EH (cell line): ENCODE measurements at places on chromosomes 5 and 9.
A peak's percentile ranks its signal among the peaks of the same experiment; 100 is the strongest.

- peak; percentile 92 for DNase-seq
Observed at GRCh38 chr5:37071901-37072581, 177.1 kb downstream of the CPLANE1 start.

DNA sequence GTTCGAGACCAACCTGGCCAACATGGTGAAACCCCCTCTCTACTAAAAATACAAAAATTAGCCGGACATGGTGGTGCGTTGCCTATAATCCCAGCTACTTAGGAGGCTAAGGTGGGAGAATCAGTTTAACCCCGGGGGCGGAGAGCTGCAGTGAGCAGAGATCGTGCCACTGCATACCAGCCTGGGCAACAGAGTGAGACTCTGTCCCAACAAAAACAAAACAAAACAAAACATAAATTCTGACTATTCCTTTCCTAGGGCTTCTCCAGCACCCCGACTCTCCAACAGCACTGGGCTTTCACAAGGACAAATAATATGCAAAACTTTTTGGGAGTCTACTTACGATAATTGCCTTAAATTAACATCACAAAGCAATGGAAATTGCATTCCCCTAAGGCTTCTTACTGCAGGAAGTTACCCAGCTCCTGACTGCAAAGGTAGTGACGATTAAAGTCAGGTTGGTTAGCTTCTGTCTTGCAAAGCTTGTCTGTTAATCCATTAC lies 15.9 kb upstream of the CDKN2AIPNL start:
- DNase-seq, result no peak

- no peak for DNase-seq
Observed at GRCh38 chr9:71638627-71639026, 129.7 kb downstream of the CEMIP2 start.

DNA sequence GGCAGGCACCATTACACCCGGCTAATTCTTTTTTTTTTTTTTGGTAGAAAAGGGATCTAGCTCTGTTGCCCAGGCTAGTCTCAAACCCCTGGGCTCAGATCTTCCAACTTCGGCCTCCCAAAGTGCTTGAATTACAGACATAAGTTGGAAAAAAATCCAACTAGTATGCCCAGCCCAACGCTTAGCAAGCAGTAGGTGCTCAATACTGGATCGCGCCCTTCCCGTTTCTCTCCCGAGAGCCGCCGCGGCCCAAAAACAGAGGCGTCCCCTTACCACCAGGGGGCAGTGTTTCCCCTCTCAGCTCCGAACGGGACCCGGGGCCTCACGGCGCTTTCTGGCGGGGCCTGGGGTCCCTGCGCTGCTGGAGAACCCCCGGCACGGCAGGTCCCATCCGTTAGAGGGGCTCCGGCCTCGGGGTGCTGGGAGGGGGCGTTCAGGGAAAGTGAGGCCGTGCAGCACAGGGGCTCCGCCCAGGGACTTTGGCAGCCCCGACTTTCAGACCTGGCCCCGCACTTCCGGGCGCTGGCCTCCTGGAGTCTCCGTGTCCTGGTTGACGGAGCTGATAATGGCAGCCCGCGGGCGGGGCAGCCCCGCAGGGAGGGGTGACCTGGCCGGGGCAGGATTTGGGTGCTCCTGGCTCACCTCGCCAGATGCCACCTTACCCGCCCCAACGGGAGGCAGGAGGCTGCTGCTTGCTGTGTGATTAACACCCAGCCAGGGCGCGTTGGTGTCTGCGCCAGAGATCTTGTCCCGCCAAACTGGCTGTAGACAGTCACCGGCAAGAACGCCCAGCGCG lies 15.2 kb downstream of the PTGES start:
- peak; percentile 77 for DNase-seq

GRCh38 chr5:53820802-53821171 lies 260.3 kb downstream of the NDUFS4 start:
- DNase-seq, result no peak

DNA sequence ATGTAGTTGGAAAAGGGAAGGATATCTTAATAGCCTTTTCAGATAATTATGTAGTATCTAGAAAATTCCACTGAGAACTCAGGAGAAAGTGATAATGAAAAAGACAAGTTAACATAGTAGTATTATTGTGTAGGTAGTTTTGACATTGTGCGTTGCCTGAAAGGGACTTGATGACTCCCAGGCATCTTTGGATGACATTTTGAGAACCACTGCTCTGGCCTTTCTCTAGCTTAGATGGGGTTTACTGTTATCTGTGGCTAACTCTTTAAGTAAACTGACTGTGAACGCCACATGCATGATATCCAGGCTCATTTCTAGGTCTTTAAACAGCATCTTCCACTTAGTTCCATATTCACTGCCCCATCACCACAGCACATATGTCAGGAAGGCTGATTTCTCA lies 14.4 kb upstream of the FYB1 start:
- DNase-seq, result no peak

- DNase-seq, result peak; percentile 13
Observed at GRCh38 chr9:7172154-7173115, 414.7 kb downstream of the KDM4C start.

DNA sequence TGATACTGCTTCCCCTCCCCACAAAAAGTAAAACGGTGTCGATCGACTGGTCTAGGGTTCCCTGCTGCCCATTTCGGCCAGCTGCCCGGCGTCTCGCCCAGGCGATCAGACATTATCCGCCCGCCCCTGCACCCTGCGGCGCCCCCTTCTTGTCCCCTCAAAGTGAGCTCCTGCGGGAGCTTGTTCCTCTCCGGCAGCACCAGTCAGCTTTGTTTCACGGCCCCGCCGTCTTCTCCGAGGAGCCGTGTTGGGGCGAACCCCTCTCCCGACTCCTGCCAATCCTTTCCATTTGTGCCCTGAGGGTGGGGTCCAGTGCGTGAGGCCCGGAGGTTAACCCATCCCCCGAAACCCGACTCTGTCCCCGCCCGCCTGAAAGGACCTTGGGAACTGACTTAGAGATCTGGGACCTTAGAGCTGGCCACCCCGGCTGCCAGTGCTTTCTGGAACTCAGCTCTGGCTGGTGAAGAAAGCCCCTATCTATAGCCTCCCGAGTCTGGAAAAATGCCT lies 518 bp downstream of the UBE2B start:
- DNase-seq, result peak; percentile 67

DNA sequence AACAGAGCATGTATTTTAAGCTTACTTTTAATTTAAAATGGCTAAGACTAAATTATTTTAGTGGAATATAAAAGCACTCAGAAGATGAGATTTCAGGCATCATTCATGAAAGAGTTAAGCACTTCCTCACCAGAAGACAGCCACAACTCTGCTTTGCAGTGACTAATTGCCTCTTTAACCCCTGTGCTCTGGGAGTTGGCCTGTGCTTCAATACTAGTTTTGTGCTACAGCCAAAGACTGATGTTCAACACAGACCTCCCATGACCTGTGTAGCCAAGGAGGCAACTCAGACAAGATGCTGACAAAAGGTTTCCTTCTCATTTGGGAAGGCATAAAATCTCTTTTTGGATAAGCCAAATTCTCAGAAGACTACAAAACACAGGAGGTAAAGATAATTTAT lies 353.5 kb downstream of the FBXL17 start:
- DNase-seq, result peak; percentile 46

DNA sequence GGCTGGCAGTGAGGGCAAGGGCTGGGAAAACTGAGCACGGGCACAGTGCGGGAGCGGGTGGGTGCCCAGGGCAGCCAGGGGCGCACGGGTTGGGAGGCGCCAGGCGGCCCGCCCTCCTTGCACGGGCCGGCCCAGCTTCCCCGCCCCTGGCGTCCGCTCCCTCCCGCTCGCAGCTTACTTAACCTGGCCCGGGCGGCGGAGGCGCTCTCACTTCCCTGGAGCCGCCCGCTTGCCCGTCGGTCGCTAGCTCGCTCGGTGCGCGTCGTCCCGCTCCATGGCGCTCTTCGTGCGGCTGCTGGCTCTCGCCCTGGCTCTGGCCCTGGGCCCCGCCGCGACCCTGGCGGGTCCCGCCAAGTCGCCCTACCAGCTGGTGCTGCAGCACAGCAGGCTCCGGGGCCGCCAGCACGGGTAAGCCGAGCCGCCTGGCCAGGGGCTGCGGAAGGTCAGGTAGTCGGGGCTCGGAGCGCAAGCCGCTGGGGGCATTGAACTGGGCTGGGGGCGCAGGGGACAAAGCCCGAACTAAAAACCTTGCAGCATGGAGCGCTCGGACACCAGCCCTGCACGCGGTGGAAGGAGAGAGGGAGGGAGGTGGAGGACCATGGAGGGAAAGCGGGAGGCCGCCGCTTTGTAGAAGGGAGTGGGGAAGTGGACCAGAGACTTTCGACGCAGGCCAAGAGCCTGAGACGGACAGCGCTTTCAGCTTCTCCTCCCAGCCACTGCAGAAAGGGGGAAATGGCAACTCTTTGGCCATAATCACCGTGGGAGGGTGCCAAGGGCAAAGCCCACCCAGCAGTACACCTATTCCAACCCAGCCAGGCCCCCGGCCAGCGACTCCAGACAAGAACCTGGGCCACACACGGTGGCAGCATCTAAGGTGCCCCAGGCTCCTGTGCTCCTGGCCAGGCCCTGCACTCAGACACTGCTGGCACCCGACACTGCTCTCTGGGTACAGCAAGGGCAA lies at the start of gene TGFBI:
Gene TGFBI (plus strand): TSS at position 207 of the 961 bp plus-strand sequence. CDS start 68 bp downstream, at position 275.
- peak; percentile 72 for DNase-seq

- DNase-seq, result peak; percentile 26
Observed at GRCh38 chr5:119996128-119996527, 366.8 kb downstream of the FAM170A start.

- DNase-seq, result no peak
Observed at GRCh38 chr9:36864491-36865410, 169.3 kb downstream of the PAX5 start.
